ENCODE measurements at places on chromosomes 5 and 9.
A peak's percentile ranks its signal among the peaks of the same experiment; 100 is the strongest.

GRCh38 chr5:139745132-139745799 is 50.3 kb upstream of the PSD2 start:
- DNase-seq, result no peak

DNA sequence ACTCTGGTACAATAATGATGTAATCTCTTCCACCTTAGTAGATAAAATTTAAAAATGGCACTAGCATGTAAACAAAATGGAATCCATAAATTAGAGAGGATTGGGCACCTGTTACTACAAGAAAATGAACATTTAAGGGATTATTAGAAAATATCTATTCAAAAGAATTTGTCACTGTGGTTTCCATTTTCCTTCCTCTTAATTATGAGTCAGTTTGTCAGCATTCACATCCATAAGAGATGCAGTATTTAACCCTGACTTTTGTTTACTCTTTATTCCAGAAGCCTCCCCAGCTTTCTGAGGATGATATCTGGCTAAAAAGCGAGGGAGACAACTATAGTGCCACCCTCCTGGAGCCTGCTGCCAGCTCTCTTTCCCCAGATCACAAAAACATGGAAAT is 72.1 kb downstream of the C9orf152 start:
- DNase-seq, result no peak

DNA sequence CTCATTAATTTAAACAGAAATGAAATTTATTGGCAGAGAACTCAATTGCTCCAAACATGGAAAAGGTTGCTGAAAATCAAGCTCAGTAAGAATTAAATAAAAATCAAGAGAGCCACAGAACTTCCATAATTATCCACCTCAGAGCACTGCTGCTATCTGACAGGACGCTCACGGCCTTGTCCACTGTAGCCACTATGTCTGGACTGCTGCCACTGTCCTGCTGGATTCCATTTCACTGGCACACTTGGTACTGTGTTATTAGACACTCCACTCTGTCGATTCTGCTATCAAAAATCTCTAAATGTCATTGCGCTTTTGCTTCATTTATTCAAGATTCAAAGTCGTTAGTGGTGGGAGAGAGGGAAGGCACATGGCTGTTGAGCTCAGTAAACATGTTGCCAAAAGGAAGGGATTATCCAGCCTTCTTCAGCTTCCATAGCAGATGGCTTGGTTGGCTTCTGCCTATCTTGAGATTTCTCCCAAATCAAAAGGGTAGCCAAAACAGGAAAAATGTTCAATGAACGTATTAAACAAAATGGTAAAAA is 815.0 kb downstream of the CDH18 start:
- DNase-seq, result no peak

GRCh38 chr5:86748538-86749105 is 130.9 kb downstream of the COX7C start:
- no peak for DNase-seq

DNA sequence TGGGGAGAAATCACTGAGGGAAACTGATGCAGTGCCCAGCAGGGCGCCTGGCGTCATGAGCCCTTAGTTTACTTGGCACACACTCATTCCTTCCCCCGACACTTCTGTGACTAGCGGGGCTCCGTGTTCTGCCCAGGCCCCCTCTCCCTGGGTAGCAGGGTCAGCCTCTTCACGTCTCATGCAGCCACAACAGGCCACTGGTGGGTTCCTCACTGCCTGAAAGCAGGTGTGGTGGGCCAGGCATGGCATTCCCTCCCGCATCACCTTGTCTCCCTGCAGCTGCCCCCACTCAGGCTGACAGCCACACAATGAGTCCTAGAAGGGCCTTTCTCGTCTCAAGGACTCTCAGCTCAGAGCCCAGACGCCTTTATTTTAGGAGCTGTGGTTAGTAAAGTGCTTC is 51.1 kb upstream of the CPLX2 start:
- no peak for DNase-seq

- peak; percentile 51 for DNase-seq
Measured at GRCh38 chr9:89576404-89576839, 28.4 kb upstream of the GADD45G start.

DNA sequence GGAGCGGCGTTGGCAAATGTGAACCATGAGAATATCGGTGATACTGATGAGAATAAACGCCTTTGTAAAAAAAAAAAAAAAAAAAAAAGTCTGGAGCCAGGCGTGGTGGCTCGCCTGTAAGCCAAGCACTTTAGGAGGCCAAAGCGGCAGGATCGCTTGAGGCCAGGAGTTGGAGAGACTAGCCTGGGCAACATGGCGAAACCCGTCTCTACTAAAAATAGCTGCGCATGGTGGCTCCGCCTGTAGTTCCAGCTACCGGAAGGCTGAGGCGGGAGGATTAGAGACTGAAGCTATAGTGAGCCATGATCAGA is 425 bp upstream of the NFX1 start:
- no peak for DNase-seq

GRCh38 chr5:77642738-77643653 is 4.5 kb upstream of the OTP start:
- no peak for DNase-seq

GRCh38 chr5:115180165-115180709 is 10.5 kb upstream of the TRIM36 start:
- no peak for DNase-seq

GRCh38 chr5:67509402-67510186 is 313.0 kb upstream of the CD180 start:
- peak; percentile 27 for DNase-seq

DNA sequence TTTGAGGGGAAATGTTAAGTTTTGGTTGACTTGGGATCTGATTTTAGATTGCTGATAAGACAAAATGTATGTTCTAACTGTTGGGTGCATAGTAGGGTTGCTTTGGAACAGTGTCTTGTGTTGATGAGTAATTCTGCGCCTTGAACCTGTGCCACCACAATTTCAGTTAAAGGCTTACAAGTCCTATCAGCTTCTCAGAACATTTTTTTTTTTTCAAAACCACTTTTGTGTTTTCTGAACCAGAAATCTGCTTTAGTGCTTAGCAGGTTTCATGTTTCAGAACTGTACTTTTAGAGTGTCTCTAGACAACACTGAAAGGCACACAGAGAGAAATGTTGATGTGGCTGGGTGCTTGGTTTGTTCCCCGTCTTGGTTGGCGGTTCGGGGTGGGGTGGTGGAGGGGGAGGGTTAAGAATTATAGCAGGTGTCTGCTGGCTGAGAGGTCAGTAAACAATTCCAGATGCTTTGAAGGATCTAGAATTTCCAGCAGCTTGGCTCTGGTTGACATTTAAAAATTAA is 84.6 kb downstream of the ANKRD55 start:
- peak; percentile 96 for DNase-seq

DNA sequence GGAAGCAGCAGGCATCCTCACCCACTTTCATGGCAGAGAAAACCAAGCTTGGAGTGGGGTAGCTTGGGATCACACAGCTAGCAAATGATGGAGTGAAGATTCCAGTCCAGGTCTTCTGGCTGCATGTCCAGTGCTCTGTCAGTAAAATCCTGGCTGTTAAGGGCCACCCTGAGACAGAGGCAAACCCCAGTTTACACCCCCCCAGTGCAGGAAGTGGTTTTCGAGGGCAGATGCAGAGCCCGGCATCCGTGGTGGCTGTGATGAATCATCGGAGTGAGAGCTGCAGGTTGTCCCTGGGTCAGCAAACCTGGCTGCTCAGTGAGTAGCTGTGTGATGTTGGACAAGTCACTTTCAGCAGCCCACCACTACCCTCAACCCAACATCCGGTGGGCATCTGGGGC is 115.4 kb downstream of the RGS3 start:
- peak; percentile 95 for DNase-seq

GRCh38 chr5:95830226-95830625 is 7.7 kb upstream of the GLRX start:
- no peak for DNase-seq

- DNase-seq, result no peak
Measured at GRCh38 chr9:113449376-113449775, 14.2 kb upstream of the RGS3 start.

GRCh38 chr5:153043886-153044285 is 446.6 kb upstream of the GRIA1 start:
- no peak for DNase-seq

DNA sequence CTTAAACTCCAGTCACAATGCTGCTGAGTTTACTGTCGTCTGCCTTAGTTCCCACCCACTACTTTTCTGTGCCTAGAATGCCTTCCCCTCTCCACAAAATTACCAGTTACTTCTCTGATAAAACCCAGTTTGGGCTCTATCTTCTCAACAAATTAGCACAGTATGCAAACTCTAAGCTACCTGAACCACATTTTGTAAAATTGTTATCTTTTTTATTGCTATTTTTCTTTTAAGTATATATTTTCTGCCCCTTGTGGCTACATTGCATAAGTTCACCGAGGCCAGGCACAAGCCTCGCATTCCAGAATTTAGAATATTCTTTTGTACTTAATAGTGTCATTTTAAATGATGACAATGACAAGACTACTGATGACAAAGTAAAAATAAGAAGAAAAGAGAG is 60.0 kb downstream of the POU5F2 start:
- DNase-seq, result no peak

DNA sequence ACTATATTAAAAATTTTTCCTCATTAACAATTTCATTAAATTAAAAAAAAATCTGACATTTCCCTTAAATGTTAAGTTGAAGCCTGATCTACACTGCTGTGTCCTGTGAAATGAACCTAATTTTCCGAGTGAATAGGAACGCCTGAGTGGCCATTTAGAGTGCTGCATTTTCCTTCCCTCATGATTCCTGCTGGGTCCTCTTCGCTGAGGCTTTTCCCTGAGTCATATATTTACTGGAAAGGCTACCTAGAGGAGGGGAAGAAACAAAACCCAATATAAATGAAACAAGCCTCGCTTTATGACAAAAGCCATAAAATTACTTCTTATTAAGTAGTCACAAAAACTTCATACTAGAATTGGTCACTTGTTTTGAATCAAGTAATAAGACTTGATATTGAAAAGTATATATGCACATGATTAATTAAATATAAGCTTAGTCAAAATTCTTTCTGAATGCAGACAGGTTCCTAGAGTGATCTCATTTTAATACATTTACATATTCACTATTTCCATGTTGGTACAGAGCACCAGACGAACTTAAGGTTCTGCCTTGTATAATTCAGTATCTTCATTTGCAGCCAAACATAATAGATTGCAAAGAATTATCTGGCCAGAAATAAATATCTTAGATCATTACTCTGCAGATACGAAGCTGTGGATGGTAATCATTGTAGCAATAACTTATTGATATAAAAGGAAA is 6.3 kb upstream of the ISCA1 start:
- DNase-seq, result no peak

DNA sequence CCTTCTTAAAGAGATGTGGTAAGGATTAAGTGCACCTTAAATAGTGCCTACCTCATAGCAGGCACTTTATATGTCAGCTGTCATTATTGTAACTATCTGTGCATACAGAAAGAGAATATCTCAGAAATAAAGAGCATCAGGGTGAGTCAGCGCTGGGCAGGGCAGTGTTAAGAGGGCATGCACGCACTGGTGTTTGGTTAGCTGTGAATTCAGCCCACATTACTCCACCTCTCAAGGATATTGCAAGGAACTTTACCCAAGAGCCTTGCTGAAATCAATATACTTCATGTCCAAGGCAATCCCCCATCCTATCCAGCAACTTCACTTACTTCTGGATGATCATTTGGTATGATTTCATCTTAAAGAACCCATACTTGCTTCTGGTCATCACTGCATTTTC is 300.9 kb downstream of the NTRK2 start:
- no peak for DNase-seq

DNA sequence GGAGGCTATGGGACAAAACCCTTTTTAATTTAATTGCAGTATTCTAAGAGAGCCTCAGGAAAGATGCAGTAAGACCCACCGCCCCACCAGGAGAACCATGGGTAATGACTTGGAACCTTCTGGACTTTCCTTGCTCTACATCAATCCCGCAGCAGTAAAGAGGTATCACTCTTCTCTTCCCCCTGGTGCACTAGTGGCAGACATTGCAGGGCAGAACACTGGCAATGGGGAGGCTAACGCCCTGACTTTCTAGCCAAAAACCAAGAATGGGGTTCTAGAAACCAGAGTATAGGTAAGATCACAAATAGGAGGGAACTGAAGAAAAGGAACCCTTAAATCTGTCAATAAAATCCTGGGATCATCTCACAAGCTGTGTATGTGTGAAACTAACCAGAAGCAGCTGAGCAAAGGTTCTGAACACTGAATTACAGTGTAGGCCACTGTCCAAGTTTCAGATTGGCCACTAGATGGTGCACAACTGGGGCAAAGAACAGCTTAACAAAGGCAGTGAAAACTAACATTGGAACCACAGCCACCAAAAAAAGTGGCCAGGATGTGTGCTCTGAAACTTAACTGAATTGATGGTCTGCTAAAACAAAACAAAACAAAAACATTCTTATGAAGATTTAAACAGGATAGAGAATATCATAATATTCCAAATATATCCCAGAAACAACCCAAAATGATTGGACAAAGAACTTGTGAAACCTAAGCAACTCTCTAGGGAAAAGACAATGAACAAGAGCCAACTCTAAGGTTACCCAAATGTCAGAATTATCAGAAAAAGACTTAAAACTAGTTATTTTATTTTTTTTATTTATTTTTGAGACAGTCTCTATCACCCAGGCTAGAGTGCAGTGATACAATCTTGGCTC is 6.6 kb upstream of the FAM151B start:
- peak; percentile 67 for DNase-seq

GRCh38 chr9:96661711-96662110 is 6.6 kb upstream of the PRXL2C start:
- no peak for DNase-seq

DNA sequence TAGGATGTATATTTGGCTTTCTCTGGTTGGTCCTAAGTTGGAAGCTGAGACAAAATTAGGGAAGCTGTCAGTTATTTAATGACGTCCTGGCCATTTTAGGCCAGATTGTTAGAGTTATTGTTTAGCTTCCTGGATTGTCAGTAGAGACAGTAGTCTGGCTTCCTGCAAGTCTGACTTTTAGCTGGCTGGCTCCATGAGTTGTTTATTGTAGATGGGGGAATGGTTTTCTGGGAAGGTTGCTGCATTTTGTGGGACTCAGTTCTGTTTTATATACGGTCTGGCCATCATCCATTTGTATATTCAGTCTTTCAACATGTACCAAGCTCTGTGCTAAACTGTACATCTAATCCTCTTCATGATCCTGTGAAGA is 68.3 kb downstream of the SGCD start:
- DNase-seq, result no peak

GRCh38 chr5:41869151-41869723 is 988 bp downstream of the OXCT1 start:
- no peak for DNase-seq

DNA sequence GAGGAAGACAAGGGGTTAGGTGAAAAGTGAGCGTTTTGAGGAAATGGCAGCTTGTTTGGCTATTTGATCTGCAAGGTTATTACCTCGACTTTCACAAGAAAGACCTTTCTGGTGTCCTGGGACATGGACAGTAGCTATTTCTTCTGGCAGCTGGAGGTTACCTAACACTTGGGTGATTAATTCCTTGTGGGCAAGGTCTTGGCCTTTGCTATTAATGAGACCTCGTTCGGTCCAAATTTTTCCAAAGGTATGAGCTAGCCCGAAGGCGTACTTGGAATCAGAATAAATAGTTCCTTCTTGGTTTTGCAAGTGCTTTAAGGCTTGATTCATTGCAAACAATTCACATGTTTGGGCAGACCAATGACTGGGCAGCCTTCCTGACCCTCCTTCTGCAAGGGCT is 4.9 kb downstream of the GTF3C5 start:
- DNase-seq, result no peak
